ENCODE measurements at places on chromosomes 12 and 14.

GRCh38 chr14:34797747-34798583 lies 77.2 kb downstream of the BAZ1A start:
- ATAC-seq, result no peak

DNA sequence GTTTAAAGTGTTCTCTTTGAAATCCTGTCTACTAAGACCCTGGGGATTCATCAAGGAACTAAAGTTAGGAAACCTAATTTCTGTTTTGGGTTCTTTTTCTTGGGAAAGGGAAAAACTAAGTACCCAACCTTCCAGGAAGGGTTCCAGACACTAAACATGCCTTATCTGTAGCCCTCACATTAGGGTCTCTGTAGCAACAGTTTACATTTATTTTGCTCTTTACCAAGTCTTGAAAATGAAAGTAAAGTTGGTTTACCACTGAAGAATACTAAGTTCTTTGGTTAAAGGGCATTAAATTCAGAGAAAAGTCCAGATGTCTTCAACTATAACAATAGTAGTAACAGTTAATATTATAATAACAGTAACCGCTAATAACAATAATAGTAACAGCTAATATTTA lies 207.5 kb upstream of the CDKN3 start:
- no peak for ATAC-seq

DNA sequence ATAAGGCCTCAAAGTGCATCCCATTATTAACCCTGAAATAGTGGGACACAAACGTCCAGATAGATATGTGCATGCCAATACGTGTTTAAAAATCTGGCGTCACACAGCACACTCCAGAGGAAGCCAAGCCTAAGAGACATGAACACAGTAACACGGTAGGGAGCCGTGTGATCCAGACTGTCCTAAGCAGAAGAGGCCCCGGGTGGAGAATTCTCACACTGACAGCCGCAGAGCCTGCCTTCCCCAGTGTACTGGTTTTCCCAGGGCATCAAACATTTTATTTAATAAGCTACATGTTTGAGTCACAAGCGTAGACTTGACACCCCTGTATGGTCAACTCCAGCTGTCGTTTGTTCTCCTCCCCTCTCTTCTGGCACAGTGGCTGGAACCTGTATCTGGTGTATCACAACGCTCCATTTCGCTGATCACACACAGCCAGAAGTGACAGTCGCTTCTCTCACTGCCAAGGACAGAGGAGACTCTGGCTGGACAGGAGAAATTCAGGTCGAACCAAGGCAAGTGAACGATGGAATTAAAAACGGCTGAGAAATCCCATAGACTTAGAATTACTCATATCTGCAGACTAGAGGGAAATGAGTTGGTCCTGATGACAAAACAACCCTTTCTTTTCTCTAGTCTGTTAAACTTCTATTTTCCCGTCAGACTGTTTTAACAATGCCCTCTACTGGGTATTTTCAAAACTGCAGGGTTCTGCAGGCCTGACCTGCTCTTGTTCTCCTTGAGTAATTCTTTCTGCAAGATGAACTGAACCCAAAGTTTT lies 359.9 kb downstream of the RGS6 start:
- peak; percentile 59 for ATAC-seq

GRCh38 chr12:120425797-120426196 lies 12.1 kb upstream of the COX6A1 start:
- ATAC-seq, result no peak

- ATAC-seq, result no peak
Observed at GRCh38 chr12:26800347-26800746, 32.6 kb downstream of the ITPR2 start.

GRCh38 chr12:24979329-24979728 lies 30.4 kb upstream of the BCAT1 start:
- no peak for ATAC-seq

DNA sequence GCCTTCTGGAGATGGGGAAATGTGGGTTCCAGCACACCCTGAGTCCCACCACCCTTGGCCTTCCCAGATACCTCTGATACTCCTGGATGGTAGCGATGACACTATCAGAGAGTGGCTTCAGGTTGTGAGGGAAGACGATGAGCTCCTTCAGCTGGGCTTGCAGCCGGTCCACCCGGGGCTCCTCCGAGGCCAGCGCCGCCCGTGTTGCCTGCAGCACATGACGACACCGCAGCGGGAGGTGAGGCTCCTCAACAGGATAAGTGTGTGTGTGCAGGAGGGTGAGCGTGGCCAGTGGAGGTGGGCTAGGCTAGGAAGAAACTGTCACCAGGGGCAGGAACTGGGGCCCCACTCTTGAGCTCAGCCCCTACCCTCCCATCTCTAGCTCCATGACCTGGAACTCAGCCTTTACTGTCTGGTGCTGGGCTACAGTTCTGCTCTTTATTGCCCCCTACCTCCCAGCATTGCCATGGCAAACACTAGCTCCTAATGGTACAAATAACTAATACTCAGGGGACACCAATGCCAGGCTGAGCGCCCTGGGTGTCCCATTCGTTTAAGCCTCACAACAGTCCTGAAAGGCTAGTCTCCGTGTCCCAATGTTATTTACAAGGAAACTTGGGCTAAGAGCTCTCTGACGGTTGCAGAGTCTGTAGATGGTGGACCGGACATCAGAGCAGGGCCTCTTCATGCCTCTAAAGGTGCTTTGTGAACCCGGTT lies 64.1 kb downstream of the SYNE3 start:
- ATAC-seq, result no peak

GRCh38 chr12:58995666-58996363 lies 75.5 kb upstream of the LRIG3 start:
- ATAC-seq, result no peak

DNA sequence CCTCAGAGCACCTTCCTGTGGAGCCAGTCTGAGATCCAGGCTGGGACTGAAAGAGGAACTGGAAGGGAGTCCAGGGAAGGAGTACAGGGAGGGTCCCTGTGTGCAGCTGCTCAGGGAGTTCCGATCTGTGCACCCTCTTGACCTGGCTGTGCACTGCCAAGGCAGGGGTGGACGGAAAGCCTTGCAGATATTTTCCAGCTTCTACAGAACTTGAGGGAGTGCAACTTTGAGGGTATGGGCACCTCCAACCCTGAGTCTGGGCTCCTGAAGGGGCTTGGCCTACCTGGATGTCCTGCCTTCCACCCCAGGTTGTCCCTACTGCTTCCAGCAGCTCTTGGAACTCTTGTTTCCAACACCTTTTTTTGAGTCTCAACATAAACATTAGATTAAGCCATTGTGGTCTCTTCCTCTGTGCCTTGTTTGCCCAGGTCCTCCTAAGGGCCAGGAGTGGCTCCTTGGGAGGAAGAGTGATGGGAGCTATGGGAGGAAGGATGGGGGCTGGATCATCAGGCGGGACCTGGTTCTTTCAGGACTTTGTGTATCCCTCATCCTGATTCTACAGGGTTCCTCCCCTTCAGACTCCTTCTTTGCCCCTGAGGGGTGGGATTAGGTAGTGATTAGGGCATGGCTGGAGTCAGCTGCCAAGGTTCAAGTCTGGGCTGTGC lies 3.5 kb downstream of the KRT7 start:
- ATAC-seq, result no peak

DNA sequence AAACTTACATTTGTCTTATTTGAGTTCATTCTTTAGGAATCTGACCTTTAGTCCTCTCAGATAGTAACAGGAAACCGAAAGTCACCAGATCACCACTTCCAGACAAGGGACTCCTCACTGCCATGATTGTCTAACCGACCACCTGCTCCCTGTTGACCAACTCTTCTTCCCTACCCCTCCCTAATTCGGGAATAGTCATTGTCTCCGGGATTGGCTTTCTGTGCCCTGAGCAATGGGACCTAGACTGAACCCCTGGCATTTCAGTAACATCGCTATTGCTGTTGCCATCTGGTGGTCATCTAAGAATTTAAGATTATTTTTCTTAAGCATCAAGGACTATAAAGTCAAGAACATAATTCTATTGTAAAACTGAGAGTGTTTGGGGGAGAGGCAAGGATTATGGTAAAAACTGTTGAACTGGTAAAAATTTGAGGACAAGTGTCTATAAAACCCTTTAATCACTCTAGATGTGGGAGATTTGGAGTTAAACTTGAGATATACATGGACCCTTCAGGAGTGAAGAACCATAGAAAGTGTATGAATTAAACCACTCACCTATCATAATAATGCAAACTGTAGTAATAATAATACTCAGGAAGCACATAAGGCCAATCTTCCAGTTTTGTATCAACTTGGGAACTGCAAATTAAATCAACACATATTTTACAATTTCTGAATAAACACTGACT lies 6.3 kb downstream of the CLEC2A start:
- peak; percentile 28 for ATAC-seq

DNA sequence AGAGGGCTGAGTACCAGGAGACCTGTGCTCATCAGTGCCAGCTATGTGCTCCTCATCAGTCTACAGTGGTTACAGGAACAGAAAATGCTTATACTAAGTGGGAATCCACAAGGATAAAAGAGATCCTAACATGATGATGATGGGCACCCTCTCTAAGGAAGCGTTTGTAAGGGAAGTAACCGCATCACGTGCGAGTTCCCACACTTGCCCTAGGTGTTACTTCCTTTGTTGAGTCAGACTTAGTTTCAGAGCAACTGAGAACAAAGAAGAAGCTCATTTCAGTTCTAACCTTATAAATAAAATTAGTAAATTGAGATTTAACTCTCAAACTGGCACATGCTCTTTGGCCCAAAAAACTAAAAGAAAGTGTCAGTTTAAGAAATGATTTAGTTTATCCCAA lies 956.4 kb upstream of the TMEM132C start:
- ATAC-seq, result no peak

DNA sequence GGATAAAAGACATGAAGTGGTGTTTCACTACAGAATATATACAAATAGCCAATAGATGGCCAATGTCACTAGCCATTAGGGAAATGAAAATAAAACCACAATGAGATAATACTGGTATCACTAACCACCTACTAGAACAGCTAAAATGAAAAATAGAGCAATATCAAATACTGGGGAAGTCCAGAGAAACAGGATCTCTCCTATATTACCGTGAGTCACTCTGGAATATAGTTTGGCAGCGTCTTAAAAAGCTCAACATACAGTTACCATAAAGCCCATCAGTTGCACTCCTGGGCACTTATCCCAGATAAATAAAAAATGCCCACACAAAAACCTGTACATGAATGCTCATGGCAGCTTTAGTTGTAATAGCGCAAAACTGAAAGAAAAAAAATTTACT lies 101.7 kb downstream of the TMTC1 start:
- ATAC-seq, result no peak

GRCh38 chr14:99509871-99510555 lies 28.8 kb downstream of the CCNK start:
- ATAC-seq, result no peak

DNA sequence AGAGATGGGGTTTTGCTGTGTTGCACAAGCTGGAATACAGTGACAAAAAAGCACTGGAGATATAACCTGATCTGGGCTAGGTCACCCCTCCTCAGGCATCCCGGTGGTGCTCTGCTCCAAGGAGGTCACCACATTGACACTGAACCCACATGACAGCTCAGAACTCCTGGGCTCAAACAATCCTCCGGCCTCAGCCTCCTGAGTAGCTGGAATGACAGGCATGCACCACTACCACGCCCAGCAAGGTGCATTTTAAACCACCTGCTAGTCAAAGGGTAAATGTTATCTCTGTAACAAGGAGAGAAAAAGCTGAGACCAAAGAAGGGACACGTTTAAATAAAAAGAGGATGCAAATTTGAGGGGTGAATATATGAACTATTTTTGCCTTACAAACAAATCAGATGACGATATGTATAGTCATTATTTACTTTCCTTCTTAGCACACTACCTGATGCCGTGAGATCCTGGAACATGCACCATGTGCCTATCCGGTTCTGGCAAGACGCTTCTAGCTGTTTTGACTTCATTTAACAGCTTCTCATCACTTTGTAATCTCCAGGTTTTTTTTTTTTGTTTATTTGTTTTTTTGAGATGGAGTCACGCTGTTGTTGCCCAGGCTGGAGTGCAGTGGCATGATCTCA lies 135.1 kb downstream of the PPM1H start:
- no peak for ATAC-seq

DNA sequence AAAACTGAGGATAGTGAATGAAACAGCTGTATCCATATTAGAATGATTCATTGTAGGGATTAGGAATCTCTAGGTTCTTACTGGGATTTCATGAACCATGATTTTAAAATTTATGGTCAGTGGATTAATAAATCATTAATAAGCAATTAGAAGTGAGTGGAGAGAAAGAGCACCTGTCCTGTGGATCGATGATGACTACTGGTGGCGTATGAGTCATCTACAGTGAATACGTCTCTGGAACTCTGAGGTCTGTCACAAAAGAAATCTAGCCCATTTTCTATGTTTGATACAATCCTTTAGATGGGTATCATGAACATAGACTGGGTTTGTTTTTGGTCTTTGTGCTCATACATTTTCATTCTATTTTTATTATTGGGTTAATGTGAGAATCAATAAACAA lies 77.3 kb upstream of the RTL1 start:
- no peak for ATAC-seq

GRCh38 chr14:94306047-94306978 lies 13.2 kb upstream of the SERPINA10 start:
- ATAC-seq, result no peak

GRCh38 chr12:91556909-91557308 lies 374.3 kb upstream of the DCN start:
- ATAC-seq, result no peak

DNA sequence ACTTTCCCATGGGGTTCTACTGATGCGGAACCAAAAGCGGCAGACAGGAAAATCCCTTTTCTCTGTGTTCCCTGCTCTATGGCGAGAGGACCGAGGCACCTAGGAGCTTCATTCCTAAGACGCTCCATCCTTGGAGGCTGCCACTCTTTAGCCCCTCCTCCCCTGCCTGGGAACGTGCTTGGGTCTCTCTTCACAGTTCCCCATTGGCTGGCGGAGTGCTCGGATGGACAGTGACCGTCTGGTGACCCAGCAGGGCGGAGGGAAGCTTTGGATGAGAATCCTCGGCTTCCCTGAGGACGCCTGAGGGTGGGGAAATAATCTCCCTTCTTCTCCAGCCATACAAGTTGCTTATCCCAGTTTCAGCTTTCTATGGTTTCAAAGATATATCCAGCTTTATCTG lies 37.3 kb downstream of the KCNA5 start:
- no peak for ATAC-seq

DNA sequence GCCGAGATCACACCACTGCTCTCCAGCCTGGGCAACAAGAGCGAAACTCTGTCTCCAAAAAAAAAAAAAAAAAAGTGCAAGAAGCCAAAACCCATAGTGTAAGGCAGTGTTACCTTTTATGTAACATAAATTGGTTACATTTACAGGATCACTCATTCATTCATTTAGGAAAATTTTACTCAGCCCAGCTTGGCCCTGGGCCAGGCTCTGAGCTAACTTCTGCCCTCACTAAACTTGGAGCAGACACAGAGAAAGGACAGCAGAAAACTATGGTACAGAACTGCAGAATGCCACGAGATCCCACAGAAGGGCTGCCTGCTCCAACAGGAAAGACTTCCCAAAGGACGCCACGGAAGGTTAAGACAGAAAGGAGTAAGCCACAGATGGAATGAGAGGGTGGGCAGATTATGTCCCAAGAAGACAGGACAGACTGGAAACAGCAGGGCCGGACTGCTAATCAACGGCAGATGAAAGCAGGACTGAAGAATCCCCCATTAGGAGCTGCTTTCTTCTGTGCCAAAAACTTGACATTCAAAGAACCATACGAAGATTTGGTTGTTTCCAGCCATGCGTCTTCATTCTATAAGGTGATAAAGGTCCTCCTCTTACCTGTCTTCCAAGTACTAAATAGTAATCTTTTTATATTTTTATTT lies 18.9 kb downstream of the PPP1R13B start:
- no peak for ATAC-seq

- no peak for ATAC-seq
Observed at GRCh38 chr14:32233260-32233659, 30.2 kb upstream of the RNU6-8 start.

- no peak for ATAC-seq
Observed at GRCh38 chr14:53947452-53948204, 9.0 kb downstream of the BMP4 start.

- ATAC-seq, result no peak
Observed at GRCh38 chr12:100225491-100225890, 24.9 kb downstream of the ACTR6 start.

Measured in activated T-helper 17 cell treated with anti-CD3 and anti-CD28 coated beads, Interleukin-2, amount 50 U/mL, for 72 hours (primary cell).